Stimulated activated CD4-positive, alpha-beta T cell treated with anti-CD3 and anti-CD28 coated beads, Interleukin-15, amount 100 ng/mL, for 1 hour (primary cell): ENCODE measurements at places on chromosomes 1 and 21.

DNA sequence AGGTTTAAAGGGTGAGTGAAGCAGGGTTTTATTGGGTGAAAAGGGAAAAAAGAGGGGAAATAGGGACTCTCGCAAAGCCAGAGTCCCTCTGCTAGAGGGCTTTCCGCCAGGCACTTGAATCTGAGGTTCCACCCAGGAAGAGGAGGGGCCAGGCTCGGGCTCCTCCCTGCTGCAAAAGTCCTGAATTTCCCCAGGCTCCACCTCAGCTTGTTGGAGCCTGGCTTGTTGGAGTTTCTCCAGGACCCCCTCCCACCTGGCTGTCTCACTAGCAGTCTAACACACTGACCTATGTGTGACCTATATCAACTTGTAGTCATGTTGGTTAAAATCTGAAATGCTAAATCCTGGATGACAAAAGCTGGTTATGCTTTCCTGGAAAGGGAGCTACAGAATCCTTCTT, 25.5 kb downstream of the GBP2 start:
- DNase-seq, result no peak

DNA sequence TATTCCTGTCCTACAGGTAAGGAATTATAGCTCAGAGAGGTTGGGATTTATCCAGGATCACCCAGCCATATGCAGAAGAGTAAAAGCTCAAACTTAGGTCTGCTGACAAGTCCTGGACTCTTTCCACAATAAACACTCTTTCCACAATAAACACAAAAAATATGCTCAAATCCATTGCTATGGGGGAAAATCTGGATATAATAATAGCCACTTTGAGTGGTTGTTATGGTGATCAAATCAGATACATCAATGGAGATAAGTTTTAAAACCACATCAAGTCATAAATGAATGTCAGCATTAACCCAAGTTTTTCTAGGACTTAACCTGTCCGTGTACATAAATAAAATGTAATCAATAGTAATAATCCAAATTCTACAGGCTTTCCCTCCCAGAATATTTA, 22.3 kb upstream of the TTF2 start:
- no peak for DNase-seq

DNA sequence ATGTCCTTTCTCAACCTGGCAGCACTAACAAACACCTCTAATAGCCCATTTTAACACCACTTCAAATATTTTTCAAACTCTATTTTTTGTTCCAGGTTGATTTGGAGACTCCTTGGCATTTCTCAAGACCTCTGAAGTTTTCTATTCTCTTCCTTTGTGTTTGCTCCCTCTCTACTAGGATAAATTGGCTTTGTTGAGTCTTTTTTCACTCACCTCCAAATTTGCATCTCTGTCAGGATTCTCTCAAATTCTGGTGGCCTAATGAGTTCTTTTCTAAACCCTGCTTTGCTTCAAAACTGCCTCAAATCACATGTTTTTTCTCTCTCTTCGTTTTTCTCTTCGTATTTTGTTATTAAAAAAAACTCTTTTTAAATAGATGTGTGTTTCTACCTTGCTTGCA, 582.2 kb upstream of the ADGRL4 start:
- DNase-seq, result no peak

GRCh38 chr1:8347635-8348034, 29.7 kb downstream of the SLC45A1 start:
- no peak for DNase-seq

DNA sequence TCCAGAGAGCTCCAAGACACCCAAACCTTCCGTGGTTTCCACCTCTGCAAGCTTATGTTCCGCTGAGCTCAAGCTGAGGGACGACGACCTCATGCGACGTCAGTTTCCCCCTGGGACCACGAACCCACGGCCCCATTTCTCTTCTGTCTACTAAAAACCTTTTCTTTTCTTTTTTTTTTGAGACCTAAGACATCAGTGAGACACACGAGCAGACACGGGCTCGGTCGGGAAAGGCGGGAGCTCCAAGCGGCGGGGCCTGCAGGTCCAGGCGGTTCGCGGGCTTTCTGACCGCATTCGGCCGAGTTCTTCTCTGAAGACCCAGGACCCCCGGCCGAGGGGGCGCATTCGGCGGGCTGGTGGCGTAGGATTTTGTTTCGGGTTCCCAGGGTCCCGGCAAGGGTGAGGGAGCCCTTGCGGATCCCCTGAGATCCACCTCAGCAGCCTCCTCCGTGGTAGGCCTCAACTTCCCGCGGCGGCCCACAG, 402 bp downstream of the C21orf58 start:
- DNase-seq, result no peak

GRCh38 chr1:10658396-10659066, 137.9 kb downstream of the CASZ1 start:
- no peak for DNase-seq

- DNase-seq, result peak; percentile 73
Observed at GRCh38 chr1:145823565-145824498, at the start of the genes POLR3C and RNF115. Gene POLR3C (plus strand): TSS chr1:145824200. CDS start chr1:145825777, 1,577 bp downstream. Gene RNF115 (minus strand): TSS chr1:145824095. CDS start chr1:145823873, 222 bp downstream.

DNA sequence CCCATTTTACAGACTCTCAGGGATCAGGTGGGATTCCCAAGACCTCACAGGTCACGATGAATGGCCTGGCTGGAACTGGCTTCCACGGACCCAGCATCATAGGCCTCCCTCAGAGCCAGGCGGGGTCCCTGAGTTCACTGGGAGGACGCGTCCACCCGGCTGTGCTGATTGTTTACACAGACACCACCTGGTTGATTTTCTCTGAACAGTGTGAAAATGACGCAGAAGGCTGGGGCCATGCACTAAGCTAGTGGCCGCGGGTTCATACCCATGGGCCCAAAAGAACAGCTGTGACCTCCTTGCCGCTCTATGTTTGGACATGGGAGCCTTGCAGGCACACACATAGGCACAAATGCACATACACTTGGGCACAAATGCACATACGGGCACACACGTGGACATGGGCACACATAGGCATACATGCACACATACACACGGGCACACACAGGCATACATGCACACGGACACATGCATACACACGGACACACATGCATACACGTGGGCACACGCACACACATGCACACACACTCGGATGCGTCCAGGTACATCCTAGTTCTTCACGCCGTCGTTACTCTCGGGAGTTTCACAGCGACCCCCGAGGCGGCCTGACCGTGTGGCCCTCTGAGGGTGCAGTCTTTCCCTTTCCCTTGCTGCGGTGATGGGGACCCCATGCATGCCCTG, 23.2 kb downstream of the CSTB start:
- no peak for DNase-seq

DNA sequence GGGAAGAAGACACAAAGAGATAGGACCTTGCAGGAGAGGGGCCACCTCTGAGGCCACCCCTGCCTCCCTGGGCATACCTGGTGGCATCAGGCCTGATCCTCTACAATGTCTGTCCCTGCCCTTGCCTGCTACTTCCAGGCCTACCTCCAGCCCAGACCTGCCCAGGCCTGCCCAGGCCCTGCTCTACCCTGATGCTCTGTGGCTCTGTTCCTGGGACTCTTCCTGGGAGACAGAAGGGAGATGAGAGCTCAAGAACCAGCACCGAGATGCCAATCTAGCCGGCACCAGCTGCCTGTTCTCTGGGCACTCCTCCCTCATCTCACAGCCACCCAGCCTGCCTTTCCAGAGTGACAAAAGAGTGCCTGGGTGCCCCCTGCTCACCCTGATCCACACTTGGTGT, 2.7 kb downstream of the CELF3 start:
- no peak for DNase-seq

DNA sequence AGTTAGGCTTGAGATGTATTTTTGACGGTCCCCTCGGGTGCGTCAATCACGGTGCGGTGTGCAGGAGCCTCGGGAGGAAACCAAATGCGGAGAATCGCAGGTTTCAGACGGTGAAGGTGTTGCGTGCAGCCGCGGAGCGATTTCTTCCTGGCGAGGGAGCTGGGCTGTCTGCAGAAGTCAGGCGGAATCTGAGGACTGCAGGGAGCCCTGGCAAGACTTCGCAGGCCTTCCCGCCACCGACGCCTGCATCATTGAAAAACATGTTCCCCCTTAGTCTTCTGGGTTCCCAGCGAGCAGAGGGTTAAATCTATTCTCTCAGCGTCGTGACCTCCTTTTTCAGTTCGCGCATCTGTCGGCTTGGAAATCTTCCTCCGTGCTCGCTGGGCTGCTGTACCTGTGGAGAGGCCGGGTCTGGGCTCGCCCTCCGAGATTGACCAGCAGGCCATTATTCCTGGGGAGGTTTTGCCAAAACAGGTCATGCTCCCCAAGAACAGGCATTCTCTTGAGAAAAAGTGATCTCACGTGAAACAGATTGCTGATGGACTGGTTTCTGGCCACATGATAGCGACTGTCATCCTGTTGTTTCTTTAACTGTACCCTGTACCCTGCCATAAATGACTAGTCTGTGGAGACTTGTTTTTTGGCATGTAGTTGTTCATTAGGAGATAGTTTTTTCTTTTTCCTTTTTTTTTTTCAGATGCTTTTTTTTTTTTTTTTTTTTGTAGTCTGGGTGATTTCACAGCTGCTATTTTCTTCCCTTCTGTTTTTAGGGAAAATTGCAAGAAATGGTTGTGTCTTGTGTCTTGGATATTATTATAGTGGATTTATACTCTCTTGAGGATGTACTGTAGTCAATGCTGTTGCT, 894 bp downstream of the EPB41 start:
- no peak for DNase-seq

DNA sequence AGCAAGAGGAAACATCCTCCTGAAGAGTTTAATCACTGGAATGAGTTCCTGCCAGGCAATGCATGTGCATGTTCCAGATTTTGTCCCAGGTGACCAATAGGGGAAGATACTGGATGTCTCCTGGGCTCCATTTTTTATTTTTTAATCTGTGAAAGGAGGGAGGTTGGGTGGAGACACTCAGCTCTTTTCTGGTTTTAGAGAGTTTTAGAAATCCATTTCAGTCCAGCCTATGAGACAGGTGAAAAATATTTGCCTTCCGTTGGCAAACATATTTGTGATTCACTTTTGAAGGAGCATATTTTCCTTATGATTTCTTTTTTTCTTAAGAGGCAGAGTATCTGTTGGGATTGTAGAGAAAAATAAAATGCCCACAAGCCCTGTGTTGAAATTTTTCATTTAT, 70.7 kb downstream of the ABCA4 start:
- DNase-seq, result no peak

DNA sequence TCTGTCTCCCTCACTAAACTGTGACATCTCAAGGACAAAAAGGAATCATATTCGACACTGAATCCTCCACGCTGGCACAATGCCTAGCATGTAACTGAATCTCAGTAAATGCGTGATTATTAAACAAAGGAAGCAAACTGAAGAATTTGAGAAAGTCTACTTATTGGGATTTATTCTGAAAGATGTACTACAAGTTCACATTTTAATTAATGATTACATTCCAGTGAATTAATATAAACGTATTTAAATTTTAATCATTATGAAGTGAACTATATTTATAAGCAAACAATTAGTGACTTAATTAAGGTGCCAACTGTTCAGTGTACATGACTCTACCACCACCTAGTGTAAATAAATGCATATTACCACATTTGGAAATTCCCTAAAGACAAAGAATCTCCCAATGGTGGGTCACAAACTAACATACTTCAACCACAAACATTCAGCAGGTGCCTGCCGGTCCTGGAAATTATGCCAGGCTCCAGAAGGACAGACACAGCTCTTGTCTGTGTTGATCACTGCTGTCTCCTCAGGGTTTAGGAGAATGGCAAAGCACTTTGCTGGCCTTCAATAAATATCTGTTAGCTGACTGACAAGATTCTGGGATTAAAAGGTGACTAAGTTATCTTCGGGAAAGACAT, 56.3 kb downstream of the SMYD3 start:
- DNase-seq, result no peak
